ENCODE measurements at places on chromosomes 6 and 20.

- no peak for DNase-seq
Observed at GRCh38 chr6:7080311-7080710, 27.4 kb upstream of the RREB1 start.

DNA sequence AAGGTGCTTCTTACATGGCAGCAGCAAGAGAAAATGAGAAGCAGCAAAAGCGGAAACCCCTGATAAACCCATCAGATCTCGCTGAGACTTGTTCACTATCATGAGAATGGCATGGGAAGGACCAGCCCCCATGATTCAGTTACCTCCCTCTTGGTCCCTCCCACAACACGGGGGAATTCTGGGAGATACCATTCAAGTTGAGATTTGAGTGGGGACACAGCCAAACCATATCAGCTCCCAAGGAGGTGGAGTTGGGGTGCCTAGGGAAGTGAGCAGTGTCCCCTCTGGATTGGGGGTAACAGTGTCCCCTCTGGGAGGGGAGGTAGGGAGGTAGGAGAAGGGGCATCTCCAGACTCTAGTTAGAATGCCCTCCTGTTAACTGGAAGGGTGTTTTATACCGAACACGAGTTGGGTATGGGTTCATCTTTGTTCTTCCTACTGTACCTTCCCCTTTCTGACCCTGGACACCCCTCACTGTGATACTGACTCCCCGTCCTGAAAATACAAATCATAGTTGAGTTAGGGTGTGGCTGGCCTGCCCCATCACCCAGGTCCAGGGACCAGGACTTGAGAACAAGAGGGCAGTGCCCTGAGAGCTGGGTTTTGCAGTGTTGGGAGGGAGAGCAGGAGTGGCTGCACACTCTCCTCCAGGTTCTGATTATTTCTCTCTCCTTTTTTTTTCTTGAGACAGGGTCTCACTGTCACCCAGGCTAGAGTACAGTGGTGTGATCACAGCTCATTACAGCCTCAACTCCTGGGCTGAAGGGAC lies 62.0 kb downstream of the EFCAB8 start:
- DNase-seq, result no peak

GRCh38 chr6:83511901-83512681 lies at the start of gene PRSS35:
TSS of gene PRSS35 (plus strand) at chr6:83512534. CDS start at chr6:83523442, 10,908 bp downstream.
- peak; percentile 36 for DNase-seq

GRCh38 chr6:154731296-154732218 lies 1.7 kb upstream of the SCAF8 start:
- DNase-seq, result no peak

GRCh38 chr6:75201021-75201420 lies 4.8 kb downstream of the COL12A1 start:
- no peak for DNase-seq

GRCh38 chr20:10079964-10080363 lies 45.2 kb downstream of the ANKEF1 start:
- DNase-seq, result no peak

GRCh38 chr6:109772883-109773431 lies 81.9 kb downstream of the FIG4 start:
- no peak for DNase-seq

- DNase-seq, result no peak
Observed at GRCh38 chr6:15427331-15428070, 181.6 kb downstream of the JARID2 start.

DNA sequence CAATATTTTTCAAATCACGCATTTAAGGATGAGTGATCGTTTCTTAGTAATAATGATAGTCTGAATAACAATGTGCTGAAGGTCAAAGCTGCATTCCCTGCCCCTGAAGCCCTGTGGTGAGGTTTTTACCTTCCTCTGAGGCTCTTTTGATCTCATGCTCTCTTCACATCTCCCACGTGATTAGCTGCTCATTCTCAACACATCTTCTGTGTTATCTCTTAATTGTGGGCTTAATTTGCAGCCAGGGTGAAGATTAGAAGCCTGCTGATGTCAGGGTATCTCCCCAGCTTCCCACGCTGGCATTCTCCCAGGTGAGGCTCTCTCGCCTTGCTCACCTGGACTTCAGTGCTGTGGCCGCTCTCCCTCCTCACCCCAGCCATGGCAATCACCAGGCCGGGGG lies 109.7 kb upstream of the FOXQ1 start:
- DNase-seq, result no peak

DNA sequence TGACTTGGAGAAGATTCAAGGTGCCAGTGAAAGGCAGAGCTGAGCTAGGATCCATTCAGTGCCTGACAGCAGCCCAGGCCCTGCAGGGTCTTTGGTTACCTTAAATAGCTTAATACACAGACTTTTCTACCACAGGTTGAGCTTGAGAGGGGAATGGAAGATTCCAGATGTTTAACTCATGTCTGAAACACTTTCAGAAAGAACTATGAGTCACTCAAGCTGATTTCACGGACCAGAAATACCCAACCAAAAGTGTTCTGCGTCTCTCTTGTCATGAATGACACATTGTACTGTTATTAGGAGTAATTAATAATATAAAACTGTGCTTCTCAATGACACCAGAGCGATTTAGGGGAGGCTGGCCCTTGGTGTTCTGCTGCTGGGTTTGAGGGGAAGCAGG lies 6.4 kb upstream of the PMEPA1 start:
- DNase-seq, result no peak

DNA sequence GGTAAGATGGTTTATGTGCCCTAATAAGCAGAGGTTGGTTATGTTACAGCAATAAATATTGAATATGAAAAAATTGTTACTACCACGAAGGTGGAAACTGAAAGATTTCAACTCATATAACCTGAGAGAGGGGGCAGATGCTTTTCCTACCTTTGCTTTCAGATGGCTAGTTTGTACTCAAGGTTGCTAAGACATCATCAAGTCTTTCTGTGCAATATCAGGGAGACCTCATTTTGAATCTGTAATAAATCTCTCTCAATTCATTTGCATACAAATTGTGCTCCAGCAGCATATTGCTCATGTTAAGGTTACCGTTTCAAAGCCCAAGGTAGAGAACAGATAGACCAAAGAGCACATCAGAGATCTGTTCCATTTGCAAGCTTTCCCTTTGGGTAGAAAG lies 220.4 kb downstream of the KHDC1L start:
- DNase-seq, result no peak

DNA sequence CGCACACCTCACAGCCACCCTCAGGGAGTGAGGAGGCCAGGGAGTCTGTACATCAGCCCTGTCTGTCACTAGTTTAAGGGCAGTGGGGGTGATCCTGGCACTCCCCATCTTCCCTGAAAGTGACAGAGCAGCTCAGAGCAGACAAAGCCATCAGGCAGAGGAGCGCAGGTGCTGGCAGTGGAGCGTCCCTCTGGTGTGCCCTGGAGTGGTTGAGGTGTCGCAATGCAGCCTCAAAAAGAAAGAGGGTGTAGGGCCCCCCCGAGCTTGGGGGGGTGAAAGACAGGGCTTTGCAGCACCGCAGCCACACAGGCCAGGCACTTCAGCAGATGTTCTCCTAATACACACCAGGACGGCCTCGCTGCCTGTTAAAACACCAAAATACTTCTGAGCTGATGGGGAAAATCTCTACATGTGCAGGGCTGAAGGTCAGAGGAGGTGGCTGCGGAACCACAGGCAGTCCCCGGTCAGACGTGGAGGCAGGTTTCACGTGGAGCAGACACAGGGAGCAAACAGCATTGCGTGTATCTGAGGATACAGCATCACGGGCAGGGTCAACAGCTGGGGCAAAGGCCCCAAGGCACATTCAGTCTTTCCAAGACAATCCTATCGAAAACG lies 69.5 kb downstream of the PREX1 start:
- DNase-seq, result no peak

- no peak for DNase-seq
Observed at GRCh38 chr6:30862156-30862875, 22.0 kb upstream of the DDR1 start.

DNA sequence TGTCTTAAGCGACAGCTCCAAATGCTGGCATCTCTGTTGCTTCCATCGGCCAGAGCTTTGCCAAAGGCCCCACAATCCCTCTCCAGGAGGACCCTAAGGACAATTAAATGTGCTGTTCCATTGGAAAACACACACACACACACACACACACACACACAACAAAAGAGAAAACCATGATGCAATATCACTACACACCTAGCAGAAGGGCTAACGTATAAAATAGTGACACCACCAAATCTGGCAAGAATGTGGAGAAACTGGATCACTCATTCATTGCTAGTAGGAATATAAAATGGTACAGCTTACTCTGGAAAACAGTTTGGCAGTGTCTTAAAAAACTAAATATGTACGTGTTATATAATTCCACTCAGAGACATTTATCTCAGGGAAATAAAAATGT lies 13.0 kb upstream of the TMEM14A start:
- no peak for DNase-seq

DNA sequence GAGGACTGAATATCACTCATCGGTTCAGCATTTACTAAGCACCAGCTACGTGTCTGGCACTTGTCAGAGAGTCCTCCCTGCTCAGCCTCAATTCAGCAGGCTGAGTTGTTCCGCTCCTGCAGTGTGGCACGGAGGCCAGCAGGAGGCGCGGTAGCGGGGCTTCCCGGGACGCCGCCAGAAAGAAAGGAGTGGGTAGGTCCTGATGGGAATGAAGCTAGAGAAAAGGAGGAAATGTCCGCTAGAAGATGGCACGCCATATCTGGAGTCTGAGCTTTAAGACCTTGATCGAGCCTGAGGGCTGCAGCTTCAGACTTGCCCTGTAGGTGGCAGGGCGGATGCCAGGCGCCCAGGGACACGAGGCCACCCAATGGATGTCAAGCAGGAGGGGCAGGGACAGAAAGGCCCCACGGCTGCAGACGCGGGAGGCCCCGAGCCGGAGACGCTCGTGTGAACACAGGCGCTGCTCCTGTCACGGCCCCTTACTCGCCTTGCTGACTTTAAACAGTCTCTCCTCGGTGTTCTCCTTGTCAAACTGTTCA lies 18.7 kb downstream of the SERPINB6 start:
- DNase-seq, result peak; percentile 80

DNA sequence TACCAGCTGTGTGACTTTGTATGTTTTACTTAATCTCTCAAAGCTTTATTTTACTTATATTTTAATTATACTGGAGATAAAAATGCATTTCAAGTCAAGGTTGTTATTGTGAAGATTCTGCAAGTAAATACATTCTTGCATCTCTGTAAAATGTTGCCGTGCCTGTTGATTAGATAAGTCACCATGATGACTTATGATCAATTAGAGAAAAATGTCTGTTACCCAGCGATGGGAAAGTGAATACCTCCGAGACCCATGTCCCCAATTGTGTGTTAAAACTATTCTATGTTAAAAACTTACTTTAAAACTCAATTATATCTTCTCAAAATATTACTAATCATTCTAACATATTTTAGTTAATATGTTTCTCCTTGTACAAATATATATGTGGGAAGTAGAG lies 39.9 kb downstream of the MYB start:
- DNase-seq, result no peak
